Fibroblast of skin of back (primary cell): ENCODE measurements at places on chromosomes 12 and 14.
A peak's percentile ranks its signal among the peaks of the same experiment; 100 is the strongest.

DNA sequence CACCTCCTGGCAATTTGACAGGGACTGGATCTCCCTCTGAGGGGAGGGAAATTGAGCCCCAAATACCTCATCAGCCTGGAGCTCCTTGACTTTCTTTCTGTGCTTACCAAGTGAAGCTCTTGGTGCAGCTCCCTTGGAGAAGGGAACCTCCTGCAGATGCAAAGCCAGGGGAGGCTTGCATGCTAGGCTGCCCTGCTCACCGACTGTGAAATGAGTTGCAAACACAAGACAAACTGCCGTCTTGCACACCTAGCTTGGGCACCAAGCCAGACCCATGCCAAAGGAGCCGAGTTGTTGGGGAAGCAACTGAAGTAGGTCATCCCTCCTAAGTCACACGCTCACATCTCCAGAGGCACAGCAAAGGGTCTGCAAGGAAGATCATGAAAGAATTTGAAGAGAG lies 95.2 kb downstream of the GTF2A1 start:
- DNase-seq, result no peak

DNA sequence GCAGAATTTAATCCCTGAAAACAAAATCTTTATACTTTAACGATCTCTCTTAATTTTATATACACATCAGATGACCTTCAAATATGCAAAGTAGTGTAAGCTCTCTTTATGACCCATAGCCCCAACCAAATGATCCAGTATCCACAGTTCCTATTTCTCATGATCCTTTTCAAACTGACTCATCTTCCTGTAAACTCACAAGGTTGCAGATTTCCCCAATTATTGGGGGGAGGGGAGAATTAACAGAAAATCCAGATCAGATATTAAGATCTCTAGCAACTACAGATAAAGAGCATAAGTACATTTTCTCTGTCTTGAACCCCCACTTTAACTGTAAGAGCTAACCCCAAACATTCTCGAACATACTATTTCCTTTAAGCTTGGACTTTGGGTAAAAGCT lies 12.5 kb downstream of the GNS start:
- DNase-seq, result peak; percentile 3

DNA sequence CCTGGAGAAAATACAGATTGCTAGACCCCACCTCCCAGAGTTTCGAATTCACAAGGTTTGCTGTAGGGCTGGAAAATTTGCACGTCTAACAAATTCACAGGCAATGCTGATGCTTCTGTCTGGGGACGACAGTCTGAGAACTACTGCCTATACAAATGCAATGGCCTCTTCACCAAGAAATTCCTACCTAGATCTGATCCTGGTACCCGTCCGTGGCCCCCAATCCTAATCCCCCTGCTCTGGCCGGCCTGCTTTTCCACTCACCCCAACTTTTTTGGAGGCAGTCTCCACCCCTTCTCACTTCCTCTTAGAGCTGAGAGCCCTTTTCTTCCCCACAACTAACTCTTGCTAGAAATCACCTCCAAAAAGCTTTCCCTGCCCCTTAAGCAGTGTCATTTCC lies 3.1 kb upstream of the SSH1 start:
- DNase-seq, result no peak

DNA sequence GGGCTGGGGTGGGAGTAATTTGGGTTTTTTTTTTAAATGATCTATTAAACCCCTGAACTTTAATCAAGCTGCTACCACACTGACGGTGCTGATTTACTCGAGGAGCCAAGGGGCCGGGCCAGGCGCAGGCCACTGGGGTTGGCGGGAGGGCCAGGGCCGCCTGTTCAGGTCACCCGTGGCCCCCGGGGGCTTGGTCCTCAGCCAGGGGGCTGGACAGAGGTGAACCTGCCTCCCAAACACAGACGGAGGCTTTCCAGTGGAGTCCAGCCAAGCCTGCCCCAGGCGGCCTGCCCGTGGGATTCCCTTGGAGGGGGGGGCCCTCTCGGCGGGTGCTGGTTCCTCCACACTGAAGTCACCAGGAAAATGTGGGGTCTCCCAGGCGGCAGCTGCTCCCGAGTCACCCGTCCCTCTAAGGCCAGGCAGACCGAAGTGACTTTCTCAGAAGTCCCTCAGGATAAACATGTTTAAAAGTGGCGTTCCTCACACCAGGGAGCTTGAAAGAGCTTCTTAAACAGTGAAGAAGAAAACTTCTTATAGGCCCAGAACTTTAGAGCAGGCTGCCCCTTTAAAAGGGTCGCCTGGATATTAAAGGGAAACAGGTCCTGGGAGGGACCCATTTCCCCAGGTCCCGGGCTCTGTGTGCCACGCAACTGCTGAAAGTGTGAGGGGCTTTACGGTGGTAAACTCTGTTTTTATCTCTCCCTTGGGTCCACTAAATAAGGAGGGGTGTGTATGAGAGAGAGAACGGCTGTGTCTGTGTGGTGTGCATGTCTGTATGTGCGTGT lies 167.2 kb upstream of the GSC start:
- no peak for DNase-seq

DNA sequence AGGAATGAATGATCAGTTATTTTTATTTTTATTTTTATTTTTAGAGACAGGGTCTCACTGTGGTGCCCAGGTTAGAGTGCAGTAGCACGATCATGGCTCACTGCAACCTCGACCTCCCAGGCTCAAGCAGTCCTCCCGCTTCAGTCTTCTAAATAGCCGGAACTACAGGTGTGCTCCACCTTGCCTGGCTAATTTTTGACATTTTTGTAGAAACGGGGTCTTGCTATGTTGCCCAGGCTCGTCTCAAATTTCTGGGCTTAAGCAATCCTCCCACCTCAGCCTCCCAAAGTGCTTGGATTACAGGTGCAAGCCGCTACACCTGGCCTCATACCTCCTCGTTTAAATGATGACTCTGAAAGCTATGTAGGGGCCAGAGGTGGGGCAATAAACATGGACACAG lies 706.0 kb downstream of the MED13L start:
- DNase-seq, result no peak

DNA sequence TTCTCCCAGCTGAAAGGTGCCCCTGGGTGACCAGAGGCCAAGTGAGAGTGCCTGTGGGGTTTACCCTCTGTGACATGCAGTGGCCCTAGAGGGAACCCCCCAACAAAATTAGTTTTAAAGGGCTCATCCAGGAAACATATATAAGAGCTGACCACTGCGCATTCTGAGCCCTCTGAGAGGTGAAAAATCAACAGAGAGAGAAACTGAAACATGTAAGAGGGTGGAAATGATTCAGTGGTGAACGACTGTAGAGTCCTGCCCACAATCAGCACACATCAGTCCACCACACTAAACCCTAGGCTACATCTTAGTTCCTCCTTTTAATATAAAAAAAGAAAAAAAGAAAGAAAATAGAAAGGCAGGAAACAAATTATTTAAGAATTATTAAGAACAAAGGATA lies 21.0 kb upstream of the ACSM4 start:
- no peak for DNase-seq

- no peak for DNase-seq
These were observed 108.2 kb upstream of the NAV3 start for GRCh38 chr12:77722536-77722935.

DNA sequence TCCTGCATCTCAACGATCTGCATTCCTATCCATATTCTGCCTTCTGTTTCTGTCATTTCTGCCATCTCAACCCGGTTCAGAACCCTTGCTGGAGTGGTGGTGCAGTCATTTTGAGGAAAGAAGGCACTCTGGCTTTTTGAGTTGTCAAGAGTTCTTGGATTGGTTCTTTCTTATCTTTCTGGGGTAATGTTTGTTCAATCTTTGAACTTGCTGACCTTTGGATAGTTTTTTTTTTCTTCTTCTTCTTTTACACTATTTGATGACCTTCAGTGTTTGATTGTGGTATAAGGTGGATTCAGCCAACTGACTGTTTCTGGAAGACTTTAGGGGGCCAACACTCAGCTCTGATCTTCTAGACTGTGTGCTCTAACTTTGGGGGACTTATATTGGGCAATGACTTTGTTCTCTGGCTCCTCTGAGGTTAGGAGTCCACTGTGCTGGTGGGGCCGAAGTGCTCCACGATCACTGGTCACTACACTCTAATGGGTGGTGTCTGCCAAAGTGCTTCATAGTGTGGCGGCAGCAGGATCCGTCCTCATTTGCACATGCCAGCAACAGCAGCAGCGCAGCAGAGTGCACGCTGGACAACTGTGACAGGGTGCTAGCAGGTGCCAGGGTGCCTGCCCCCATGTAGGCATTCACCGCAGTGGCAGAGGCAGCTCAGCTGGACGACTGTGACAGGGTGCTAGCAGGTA lies 255.8 kb downstream of the FBXL14 start:
- no peak for DNase-seq

GRCh38 chr14:67345583-67345982 lies 14.0 kb downstream of the ATP6V1D start:
- DNase-seq, result no peak

GRCh38 chr12:4775936-4776335 lies 55.7 kb downstream of the GALNT8 start:
- DNase-seq, result no peak

GRCh38 chr12:34204830-34205285 lies 182.6 kb downstream of the ALG10 start:
- no peak for DNase-seq

- no peak for DNase-seq
These were observed 246.8 kb upstream of the SFSWAP start for GRCh38 chr12:131464081-131464480.

DNA sequence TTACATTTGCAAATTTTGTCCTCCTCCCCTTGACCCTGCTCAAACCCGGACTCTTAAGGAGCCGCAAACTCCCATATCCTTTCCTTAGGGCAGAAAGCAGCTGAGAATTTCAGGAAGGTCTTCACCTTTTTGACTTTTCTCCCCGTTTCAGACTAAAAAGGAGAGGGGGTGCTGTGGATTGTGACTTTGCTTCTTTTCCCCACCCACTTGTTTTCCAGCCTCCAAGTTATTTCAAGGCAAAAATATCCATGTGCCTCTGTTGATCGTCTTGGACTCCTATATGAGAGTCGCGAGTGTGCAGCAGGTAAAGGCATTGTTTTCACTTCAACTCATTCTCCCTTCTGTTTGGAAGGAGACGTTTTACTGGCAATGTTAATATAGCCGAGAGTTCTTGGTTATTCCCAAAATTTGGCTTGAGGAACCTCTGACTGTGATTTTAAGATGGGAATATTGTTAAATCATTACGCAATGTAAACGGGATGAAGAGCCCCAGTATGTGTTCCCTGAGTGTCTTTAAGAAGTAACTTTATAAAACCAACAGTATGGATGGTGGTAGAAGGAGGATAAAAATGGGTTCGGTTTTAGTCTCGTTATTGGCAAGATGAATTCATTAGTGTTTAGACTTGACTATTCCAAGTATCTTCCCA lies 663 bp downstream of the LRRK2 start:
- no peak for DNase-seq
